ENCODE measurements at places on chromosomes 2 and 18. TPM values are rescaled to one million over a fixed set of nuclear protein-coding genes. Genes with fewer than 3 reads are reported as not detected.

Gene MBD1
- 73.6 TPM for polyA plus RNA-seq

Gene SCN7A
- 12.1 TPM for polyA plus RNA-seq

Gene REG1A
- polyA plus RNA-seq: not detected

Gene KRTCAP3
- polyA plus RNA-seq: 5.2 TPM
